ENCODE measurements at places on chromosomes 1 and 21.

- DNase-seq: no peak
Measured at GRCh38 chr1:163147019-163147418, 55.7 kb downstream of the RGS5 start.

GRCh38 chr1:241352401-241352800 lies 4.6 kb downstream of the RGS7 start:
- no peak for DNase-seq

DNA sequence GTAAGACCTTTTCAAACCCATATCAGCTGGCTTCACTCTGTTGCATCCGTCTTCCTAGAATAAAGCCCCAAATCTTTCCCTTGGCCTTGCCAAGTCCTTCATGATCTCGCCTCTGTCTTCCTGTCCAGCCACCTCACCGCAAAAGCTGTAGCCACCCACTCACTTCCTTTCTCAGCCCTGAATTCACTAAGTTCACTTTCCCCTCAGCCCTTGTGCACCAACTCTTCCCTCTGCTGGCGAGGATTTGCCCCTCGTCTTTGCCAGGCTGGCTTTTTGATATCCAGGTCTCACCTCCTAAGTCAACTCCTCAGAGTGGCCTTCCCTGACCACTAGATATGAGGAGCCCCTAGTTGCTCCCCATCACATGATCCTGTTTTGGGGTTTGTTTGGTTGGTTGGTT lies 3.9 kb upstream of the COL16A1 start:
- no peak for DNase-seq

DNA sequence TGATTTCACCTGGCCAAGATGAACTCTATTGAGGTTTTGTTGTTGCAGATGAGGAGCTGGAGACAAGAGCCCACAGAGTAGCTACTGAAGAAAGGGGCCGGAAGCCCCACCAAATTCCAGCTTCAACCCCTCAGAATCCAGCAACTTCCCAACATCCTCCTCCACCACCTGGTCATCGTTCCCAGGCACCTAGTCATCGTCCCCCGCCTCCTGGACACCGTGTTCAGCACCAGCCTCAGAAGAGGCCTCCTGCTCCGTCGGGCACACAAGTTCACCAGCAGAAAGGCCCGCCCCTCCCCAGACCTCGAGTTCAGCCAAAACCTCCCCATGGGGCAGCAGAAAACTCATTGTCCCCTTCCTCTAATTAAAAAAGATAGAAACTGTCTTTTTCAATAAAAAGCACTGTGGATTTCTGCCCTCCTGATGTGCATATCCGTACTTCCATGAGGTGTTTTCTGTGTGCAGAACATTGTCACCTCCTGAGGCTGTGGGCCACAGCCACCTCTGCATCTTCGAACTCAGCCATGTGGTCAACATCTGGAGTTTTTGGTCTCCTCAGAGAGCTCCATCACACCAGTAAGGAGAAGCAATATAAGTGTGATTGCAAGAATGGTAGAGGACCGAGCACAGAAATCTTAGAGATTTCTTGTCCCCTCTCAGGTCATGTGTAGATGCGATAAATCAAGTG lies 14.3 kb downstream of the CD2 start:
- DNase-seq: no peak

- DNase-seq: no peak
Measured at GRCh38 chr1:225044258-225044657, 114.8 kb downstream of the DNAH14 start.

- DNase-seq: no peak
Measured at GRCh38 chr1:161001525-161001924, 19.4 kb downstream of the F11R start.

DNA sequence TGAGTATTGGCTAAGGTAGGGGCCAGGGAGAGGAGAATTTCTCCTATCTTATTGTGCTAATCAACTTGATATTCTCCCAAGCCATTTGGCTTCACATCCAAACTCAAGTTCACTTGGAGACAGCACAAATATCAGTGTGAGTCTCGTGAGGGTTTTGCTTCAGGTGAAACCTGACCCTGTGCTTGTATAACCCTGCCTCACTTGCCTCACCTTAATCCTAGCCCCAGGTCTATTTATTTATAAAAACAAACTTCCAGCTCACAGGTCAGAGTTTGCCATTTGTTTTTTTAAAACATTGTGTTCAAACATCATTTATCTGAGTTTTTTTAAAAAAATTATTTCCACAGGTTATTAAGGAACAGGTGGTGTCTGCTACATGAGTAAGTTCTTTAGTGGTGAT lies 19.9 kb downstream of the HAO2 start:
- DNase-seq: no peak

DNA sequence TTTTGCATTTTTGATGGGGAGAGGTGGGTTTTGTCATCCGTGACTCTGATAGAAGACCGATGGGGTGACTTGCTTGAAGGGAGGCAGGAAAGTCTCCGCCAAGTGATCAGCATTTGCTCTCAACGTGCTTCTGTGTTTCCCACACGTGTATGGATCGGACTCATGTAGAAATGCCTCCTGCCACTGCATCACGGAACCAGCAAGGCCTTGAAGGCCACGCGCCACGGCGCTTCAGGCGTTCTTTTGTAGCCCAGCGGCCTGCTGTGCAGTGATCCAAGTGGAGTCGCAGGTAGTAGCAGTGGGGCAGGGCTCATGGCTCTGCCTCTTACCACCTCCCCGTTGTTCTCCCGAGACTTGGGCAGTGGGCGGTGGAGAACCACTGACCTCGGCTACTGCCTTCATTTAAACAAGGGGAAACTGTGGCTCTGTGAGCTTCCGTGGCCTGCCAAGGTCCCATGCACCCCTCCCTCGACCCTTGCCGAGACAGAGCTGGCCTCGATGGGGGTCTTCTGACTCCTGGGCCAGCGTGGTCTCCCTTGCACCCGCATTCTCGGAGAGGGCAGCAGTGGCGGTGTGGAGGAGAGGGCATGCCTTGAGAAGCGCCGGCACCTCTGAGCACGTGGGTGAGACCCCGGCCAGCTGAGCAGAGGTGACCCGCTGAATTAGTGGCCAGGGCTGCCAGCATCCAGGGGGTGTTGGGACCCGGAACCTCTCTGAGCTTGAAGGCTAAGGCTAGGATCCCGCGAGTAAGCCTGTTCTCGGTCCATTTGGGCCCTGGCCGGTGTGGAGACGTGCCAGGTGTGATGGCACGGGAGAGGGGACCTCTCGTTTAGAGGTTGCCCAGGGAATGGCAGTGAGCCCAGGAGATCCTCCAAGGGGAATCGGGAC lies 46.1 kb upstream of the ABCG1 start:
- no peak for DNase-seq

GRCh38 chr1:69121723-69122122 lies 446.0 kb upstream of the LRRC7 start:
- no peak for DNase-seq

DNA sequence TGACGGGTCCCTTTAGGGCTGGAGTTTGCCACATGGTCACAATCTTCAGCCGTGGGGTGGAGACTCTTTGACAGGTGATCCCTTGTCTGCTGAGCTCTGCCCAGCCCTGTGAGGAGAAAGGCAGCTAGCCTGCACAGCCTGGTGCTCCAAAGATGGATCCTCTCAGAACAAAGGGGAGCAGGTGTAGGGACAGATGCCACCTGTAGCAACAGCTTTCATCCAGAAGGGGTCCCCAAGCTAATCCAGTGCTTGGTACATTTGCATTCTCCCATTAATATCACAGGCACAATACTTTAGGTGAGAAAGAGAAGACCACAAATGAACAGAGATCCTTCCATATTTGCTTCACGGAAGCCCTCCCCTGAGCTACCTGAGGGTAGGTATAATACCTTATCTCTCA lies 93.2 kb downstream of the CCDC185 start:
- DNase-seq: no peak

DNA sequence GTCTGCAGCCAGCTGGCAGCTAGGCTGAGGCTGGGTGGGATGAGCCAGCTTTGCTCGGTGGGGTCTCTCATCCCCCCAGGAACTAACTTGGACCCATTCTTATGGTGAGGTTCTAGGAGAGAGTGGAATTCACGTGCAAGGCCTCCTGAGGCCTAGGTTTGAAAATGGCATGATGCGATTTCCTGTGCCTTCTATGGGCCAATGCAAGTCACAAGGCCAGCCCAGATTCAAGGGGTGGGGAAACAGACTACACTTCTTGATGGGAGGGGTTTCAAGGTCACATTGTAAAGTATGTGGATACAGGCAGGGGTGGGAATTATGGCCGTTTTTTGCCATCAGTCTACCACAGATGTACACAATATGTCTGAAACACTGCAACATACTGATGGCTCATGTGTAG lies 48.3 kb downstream of the HTR6 start:
- no peak for DNase-seq

DNA sequence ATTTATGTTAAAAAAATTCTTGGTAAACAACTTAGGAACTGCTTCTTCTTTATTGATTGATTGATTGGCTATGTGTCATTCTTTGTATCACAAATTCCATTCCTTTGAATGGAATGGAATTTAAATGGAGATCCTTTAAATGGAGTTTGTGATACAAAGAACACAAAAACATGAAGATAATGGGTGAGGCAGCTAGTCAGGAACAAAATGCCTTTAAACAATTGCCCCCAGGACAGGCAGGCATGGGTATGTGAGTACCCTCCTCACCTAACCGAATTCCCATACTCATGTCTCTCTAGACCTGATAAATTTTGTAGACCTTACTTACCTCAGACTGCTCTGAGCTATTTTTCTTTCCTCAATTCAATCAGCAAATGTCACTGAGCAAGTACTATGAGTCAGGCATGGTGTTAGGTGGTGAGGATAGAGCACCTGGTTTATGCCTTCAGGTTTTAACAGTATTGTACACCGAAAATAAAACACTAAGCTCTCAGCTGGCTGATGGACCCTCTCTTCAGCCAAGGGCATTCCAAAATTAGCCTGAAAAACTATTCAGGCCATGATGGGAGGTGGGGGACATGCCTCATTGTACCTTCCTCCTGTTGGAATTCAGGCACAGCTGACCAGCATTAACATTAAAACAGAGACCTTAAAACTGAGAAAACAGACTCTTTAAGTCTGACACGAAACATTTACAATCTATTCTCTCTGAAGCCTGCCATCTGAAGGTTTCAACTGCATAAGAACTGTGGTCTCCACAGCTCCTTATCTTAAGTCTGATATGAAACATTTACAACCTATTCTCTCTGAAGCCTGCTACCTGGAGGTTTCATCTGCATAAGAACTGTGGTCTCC lies 58.9 kb downstream of the OLFML3 start:
- DNase-seq: no peak

- DNase-seq: no peak
Measured at GRCh38 chr1:78493451-78493850, 2.7 kb downstream of the PTGFR start.

- DNase-seq: no peak
Measured at GRCh38 chr21:37503848-37504467, 137.4 kb downstream of the DYRK1A start.

DNA sequence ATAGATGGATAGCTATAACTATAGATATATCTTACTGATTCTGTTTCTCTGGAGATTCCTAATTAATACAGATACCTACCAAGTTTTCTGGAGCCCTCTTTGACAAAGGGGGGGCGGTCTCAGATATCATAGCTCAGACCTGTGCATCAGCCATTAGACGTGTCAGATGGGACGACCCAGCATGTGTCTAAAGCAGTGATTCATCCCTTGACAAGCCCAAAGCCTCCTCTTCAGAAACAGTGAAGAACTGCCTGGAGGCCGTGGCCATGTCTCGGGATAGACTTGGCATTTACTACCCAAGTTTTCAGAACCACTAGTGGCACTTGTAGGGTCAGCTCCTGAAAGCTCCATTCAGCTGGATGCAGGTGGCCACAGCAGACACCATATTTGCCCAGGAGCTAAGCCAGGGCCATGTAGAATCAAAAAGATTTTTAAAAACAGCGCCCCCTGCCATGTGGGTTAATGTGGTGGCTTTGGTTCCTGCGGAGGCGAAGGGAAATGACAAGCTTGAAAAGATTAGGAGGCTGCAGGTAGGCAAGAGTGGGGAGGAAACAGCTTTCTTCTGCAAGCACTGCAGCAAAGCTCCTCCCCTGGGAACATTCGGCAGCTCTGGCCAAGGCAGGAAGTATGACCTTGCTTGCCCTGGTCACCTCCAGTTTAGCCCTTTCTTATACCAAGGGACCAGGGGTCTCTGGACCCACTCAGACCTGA lies 82.2 kb downstream of the FBXO2 start:
- DNase-seq: no peak

DNA sequence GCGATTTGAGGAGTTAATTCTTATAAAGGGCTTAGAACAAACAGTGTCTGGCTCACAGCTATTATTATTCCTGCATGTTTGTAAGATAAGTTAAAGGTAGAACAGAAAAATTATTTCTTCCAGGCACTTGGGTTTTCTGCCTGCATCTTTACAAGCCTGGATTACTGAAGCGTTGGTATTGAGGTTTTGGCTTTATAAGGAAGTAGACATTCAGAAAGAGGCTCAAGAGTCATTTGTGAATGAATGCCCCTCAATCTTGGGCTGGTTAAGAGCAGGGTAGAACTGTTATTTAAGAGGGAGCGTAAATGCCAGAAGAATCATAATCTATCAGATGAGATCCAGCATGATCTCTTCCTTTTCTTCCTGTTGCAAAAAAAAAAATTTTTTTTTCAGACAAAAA lies 77.3 kb upstream of the ARID1A start:
- DNase-seq: no peak

GRCh38 chr1:184163674-184164465 lies 112.3 kb downstream of the TSEN15 start:
- no peak for DNase-seq

DNA sequence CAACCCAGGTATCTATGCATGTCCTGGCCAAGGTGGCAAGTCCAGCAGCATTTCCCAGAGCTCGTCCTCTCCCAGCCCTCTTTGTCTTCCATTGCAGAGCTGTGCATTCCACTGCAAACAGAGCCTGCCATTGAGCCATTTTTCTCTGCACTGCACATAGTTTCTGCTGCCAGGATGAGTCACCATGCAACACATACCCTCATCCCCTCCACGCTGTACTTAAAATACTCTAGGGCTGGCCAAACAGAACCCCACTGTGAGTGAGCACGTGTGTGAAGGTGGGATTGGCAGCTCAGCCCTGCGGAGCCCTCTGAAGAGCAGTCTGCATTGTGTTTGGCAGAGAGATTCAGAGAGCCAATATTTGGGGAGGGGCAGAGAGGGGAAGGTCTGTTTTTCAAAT lies 3.9 kb upstream of the ATP1B1 start:
- no peak for DNase-seq

- no peak for DNase-seq
Measured at GRCh38 chr1:194043984-194044755, 857.8 kb upstream of the B3GALT2 start.

DNA sequence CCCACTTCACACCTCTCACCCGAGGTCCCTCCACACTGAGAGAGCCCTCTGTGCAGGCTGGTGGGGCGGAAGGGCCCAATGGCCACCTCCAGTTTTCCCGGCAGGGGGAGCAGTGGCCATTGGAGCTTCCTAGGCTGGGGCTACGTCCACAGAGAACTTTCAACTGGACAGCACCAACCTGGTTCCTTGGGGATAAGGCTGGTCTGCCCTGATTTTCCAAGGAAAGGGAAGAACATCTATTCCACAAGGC lies 20.3 kb upstream of the LAPTM5 start:
- DNase-seq: no peak
